ENCODE measurements at places on chromosomes 6 and 20.

- DNase-seq: no peak
Observed at GRCh38 chr6:153956808-153957207, 82.2 kb upstream of the OPRM1 start.

DNA sequence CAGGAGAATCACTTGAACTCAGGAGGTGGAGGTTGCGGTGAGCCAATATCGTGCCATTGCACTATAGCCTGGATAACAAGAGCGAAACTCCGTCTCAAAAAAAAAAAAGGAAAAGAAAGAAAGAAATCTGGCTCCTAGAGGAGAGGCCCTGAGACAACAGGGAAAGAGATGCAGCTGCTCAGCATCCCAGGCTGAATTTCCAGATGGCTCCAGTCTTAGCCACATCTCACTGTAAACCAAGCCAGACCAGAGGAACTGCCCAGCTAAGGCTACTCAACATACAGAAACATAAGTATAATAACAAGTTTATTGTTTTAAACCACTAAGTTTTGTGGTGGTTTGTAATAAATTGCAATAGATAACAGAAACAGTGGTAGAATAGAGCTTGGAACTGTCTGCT is 38.5 kb upstream of the TASP1 start:
- no peak for DNase-seq

- DNase-seq: no peak
Observed at GRCh38 chr6:12356983-12357972, 67.1 kb downstream of the EDN1 start.

DNA sequence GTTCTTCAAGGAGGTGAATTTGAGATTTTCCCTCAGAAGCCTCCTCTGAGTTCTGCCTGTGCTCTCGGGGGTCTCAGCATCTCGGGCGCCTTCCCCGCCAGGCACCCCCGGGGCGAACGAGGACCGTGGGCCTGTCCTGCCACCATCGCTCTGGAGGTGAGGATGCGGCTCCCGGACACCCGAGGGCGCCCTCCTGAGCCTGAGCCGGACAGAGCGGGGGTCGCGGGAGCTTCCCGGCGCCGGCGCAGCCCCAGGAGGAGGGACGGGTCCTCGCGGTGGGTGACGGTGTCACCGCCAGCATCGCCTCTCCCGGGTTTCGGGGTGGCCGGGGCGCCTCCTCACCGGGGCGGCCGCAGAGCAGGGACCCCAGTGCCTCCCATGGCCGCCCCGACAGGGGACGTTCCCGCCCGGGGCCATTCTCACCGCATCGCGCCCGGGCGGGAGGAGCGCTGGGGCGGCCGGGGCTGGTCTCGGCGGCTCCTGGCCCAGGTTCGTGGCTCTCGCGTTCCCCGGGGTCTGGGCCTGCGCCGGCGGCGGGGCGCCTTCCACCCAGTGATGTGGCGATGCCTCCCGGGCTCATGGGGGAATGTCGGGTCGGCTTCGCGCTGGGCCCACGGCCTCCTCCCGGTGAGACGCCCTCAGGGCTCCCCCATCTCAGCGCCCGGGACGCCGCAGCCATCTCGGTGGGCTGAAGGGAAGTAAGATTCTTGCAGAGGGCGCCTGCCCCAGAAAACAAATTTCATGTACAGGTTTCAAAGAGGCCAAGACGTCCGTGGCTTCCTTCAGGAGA is 210.5 kb downstream of the ERMARD start:
- DNase-seq: no peak

GRCh38 chr6:41379306-41379705 is 43.9 kb downstream of the NCR2 start:
- DNase-seq: no peak

DNA sequence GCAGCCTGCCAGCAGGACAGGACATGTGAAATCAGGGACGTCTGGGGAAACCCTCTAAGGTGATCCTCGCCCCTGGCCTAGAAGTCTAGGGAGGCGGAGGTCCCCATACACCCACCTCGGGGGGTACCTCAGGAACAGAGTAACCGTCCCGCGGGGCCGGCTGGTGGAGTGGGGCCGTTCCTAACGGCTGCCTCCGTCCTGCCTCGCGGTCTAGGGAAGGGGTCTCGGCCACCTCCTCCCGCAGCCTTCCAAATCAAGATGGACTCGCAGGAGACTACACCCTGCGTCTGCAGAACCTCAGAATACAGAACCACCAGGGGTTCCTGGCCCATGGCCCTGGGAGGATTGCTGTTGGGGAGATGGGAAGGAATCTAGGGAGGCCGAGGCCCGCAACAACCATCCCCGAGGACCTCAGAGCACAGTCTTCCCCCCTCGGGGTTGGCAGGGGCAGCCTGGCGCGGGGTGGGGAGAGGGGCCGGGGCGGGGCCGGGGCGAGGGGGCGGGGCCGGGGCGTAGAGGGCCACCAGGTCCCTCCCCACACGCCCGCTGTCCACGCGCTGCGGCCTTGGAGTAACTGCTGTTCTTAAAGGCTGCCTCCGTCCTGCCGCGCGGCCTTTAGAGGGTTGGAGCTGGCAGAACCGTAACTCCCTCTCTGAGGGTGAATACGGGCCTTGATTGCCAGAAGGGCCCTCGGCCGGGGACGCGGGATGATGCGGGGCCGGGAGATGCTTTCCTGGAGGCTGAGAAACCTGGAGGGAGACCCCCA is 89.0 kb upstream of the MLN start:
- DNase-seq: no peak
